Activated naive CD4-positive, alpha-beta T cell treated with anti-CD3 and anti-CD28 coated beads, Interleukin-2, amount 10 ng/mL, durations not matched to agents 7 days and 5 days (primary cell): ENCODE measurements at places on chromosomes 2 and 18.

DNA sequence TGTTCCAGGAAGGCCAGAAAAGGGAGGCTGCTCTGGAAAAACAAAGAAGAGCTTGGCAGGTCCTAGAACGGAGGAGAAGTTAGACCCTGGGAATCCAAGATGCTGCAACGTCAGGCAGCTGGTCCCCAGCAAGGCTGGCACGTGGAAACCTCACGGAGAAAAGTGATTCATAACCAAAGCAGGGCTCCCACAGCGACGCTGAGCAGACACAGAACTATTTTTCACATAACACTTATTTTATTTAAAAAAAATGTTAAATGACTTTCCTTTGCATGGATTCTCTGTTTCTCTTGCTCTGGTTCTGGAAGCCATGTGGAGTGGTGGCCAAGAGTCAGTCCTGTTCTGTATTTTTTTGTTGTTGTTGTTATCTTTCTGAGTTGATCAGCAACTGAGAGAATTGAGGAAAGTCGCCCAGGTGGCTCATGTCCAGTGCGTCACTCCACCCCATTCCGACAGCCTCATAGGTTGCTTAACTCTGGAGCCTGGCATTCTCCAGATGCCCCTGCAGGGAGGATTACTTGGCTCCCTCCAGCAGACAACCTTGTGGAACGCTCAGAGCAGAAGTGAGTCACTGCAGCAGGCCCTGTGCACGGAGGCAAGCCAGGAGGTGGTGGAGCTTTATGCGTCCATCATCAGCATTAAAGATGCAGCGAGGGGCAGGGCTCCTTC is 229.9 kb upstream of the HDAC4 start:
- DNase-seq = no peak

- no peak for DNase-seq
These were observed 124.8 kb upstream of the RNF152 start for GRCh38 chr18:62017618-62018017.

DNA sequence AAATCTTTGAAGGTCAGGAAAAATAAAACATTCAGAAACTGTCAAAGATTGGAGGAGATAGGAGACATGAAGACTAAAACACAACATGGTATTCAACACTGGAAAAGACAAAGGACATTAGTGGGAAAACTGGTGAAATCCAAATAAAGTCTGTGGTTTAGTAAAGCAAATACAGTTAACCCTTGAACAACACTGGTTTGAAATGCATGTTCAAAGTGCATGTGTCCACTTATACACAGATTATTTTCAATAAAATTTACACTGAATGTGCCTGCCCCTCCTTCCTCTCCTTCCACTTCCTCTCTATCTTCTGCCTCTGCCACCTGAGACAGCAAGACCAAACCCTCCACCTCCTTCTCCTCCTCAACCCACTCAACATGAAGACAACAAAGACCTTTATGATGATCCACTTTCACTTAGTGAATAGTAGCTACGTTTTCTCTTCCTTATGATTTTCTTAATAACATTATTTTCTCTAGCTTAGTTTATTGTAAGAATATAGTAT is 14.5 kb downstream of the OLA1 start:
- no peak for DNase-seq

DNA sequence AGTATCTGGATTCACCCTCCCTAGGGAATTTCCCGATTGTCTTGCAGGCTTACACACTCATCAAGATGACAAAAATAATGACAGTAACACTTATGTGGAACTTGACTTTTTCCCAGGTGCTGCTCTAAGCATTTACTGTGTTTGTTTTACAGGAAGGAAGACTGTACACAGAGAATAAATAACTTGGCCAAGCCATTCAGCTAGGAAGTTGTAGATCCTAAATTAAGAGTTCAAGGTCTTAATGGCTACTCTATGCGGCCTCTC is 549 bp upstream of the DPP4 start:
- DNase-seq = no peak

DNA sequence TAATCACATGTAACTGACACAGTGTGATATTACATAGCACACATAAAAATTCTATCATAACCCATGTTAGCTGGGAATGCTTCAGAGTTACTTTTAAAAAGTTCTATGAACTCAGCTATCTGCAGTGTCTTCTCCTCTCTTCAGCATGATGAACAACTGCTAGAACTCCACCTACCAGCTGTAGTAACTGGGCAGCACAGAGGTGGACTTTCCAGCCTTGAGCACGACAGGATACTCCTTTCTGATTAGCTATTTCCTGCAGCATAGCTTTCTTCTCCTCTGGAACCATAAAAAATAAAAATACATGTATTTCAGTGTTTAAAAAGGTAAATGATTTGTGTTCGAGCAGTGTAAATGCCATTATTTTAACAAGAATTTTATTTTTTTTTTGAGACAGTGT is 59.5 kb upstream of the AMMECR1L start:
- DNase-seq = no peak

DNA sequence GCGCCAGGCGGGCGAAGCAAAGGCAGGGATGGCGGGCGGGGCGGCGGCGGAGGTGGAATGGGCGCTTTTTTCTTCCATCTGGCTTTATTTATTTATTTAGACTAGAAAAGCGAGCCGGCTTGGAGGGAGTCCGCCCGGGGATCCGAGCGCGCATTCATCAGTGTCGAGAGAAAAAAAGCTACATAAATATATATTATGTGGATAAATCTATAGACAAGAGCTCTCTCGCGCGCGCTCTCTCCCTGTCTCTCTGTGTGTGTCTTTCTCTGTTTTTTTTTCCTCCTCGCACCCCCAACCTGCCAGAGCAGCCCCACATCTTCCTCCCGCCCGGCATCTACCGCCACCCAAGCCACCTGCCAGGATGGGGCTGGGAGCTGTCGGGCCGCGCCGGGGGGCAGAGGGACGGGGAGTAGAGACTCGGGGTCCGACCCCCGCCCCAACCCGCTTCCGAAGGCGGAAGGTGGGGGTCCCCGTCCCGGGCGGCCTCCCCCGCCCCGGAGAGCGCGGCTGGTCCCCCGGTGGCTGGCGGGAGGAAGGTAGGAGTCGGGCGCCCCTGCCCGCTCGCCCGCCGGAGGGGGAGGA is 972 bp upstream of the CELF4 start:
- no peak for DNase-seq

DNA sequence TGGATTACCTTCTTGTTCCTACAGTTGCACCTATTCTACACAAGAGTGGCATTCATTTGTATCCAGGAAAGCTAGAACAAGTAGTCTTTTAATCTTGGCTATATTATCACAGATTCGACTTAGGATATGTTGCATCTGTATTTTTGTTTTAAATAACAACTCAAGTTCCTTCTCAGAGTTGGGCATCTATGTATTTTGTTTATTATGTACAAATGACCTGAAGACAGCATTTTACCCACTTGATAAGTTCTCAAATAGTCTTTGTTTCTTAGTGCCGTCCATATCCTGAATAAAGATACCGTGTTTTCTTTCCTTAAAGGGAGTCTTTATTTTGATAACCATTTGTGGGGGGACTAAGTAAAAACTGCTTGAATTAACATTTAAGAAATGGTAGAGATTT is 2.9 kb downstream of the ITPRID2 start:
- DNase-seq = no peak

DNA sequence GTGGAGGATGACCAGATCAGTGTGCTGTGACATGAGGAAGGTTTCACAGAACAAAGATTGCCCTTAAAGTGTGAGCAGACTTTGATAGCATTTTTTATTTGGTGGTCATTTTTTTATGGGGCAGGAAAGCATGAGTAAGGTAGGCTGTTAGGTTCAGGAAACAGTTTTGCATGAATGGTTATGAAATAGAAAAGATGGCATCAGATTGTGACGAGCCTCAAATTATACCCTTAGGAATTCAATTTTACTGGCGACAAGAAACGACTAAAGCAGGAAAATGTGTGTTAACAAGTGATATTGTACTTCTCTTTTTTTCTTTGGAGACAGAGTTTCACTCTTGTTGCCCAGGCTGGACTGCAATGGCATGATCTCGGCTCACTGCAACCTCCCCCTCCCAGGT is 44.7 kb downstream of the PIK3C3 start:
- DNase-seq = no peak

DNA sequence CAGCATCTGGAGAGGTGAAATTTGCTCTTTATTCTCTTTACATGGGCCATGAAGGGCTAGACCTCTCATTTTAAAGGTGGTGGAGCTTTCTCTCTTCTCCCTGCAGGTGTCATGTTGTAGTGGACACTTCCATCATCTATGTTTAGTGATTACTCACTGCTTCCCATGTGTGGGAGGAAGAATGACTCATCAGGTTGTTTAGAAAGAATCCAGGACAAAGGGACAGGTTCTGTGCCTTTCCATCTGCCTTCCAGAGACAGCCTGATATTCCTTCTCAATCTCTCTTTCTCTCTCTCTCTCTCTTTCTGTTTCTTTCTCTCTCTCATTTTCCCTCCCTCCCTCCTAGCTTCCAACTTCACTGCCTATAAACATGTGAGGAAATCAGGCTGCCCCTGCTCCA is 38.7 kb downstream of the SCG2 start:
- DNase-seq = no peak

DNA sequence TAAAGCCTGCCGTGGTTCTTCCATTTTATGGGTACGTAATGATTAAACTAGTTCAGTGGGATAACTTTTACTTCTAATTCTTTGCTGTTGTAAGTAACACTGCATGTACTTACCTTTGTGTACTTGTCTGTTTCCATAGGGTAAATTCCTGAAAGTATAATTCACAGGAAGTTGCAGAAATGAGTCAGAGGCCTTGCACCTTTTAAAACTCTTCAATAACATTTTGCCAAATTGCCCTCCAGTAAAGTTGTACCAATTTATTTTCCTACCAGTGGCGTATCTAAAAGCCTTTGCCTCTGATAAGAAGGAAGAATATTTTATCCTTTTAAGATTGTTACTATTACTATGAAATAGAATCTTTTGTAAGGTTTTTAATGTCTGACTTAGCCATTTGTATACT is 65.1 kb downstream of the CAB39 start:
- no peak for DNase-seq

DNA sequence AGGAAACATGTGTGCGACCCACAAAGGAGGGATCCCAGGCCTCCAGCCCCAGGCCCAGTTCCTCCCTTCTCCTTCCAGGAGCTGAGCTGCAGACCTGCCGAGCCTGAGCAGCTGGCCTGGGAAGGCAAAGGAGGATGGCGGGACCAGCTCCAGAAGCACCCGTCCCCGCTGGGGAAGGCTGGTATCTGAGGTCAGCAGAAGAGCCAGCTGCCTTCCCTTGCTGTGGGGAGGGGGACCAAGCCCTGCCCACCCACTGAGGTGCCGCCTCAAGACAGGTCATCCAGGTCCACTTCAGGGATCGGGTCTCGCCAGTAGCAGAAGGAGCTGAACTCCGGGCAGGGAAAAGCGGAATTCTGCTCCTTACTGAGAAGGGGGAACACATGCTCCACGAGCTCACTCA is 73.2 kb downstream of the EMILIN2 start:
- DNase-seq = no peak

GRCh38 chr18:42586601-42587000 is 528.9 kb downstream of the RIT2 start:
- DNase-seq = no peak

GRCh38 chr2:241066893-241067341 is 35.2 kb downstream of the MTERF4 start:
- DNase-seq = no peak

DNA sequence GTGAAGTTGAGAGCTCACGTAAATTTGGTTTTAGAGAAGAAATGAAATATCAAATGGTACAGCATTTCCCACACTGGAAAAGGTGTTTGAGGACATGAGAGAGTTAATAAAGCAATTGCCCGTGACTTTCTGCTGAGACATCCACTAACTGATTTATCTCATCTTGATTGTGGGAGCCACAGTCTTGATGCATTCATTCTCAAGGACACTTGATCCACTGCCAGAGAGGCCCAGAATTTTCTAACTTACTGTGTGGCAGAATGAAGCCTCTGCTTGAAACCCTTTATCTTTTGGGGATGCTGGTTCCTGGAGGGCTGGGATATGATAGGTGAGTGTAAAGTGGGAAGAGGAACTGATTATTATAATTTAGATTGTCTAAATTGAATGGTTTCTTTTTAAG is at the start of gene CPO:
Gene CPO (plus strand): TSS at position 179 of the 400 bp plus-strand sequence. CDS start 82 bp downstream, at position 261.
- DNase-seq = no peak

- no peak for DNase-seq
These were observed 7.2 kb upstream of the NEU4 start for GRCh38 chr2:241801611-241802420.
